ENCODE measurements at places on chromosomes 7 and 10.
A peak's percentile ranks its signal among the peaks of the same experiment; 100 is the strongest.

DNA sequence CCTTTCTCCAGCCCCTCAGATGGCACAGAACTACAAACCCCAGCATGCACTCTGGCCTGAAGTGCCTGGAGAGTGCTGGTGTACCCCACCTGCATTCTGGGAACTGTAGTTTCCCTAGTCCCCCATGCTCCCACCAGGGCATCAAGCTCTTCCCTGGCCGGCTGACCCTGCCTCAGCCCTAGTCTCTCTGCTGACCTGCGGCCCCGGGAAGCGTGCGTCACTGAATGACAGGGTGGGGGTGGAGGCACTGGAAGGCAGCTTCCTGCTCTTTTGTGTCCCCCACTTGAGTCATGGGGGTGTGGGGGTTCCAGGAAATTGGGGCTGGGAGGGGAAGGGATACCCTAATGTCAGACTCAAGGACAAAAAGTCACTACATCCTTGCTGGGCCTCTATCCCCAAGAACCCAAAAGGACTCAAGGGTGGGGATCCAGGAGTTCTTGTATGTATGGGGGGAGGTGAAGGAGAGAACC is 2.1 kb downstream of the NOS3 start:
- peak; percentile 69 for DNase-seq

DNA sequence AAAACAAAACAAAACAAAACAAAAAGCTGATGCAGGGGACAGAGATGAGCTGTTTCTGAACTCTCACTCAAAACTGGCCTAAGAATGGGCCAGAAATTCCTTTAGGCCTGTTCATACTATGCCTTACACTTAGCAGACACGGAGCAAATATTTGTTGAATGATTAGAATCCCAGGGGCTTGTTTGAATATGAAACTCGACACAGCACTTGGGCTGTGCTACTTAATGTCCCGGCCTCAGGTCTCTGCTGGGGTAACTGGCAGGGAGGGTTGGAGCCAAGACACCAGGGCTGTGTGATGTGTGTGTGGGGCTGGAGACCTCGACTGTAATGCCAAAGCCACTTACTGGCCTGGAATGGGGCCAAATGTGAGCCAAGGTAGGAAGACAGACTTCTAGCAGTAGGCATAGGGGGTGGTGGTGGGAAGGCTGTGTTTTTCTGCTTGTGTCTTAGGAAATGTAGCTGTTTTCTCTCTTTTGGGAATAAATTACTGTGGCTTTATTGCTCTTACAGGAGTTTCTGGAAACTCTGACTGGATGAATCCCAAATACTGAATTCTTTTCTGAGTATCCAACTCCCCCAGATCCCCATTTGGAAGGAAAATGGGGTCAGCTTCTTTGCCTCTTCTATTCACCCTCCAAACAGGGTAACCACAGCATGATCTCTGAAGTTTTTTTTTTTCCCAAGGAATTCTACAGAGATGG is 66.7 kb downstream of the EMX2 start:
- no peak for DNase-seq

- DNase-seq, result peak; percentile 58
Measured at GRCh38 chr10:122648599-122649428, 50.8 kb downstream of the C10orf120 start.

DNA sequence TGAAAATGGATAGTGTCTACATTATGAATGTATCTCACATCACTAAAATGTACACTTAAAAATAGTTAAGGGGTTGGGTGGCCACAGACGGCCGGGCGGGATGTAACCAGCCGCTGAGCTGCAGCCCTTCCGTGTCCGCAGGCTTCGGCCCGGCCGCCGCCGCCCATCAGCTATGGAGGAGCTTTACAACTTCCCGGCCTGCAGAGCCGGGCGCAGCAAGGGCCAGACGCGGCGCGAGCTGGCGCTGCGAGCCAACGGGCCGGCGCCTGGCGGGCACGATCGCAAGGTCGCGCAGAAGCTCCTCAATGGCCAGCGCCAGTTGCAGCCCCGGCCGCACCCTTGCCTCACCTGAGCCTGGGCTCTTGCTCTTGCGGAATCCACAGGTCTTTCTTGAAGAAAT is 69.1 kb downstream of the KMT2C start:
- no peak for DNase-seq

- no peak for DNase-seq
Measured at GRCh38 chr10:77415313-77415960, 222.2 kb downstream of the KCNMA1 start.

DNA sequence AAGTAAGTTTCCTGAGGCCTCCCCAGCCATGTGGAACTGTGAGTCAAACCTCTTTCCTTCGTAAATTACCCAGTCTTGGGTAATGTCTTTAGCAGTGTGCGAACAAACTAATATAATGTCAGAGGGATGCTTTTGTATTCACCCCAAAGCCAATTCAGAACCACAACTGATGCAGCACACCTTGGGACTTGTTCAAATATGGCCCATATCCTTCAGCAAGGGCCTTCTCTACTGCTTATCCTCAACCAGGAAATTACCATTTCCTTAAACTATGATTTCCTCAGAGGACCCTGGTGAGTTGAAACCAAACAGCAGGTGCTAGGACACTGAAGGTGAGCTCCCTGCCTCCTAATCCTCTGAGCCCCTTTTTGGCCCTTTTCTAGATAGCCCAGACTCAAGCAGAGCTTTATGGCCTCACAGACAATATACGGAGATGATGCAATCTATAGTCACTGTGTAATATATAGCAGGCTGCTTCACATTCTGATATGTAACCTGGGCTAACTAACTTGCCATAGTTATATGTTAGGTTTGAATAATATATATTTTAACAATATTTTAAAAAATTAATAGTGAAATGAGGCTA is 15.2 kb downstream of the SRI start:
- DNase-seq, result no peak

- DNase-seq, result no peak
Measured at GRCh38 chr7:74329225-74329624, 40.0 kb downstream of the CLIP2 start.

All from NB4 (cell line).